EL (cell line): ENCODE measurements at places on chromosomes 12 and 14.

GRCh38 chr14:80395031-80395430, 183.7 kb upstream of the DIO2 start:
- DNase-seq, result no peak

DNA sequence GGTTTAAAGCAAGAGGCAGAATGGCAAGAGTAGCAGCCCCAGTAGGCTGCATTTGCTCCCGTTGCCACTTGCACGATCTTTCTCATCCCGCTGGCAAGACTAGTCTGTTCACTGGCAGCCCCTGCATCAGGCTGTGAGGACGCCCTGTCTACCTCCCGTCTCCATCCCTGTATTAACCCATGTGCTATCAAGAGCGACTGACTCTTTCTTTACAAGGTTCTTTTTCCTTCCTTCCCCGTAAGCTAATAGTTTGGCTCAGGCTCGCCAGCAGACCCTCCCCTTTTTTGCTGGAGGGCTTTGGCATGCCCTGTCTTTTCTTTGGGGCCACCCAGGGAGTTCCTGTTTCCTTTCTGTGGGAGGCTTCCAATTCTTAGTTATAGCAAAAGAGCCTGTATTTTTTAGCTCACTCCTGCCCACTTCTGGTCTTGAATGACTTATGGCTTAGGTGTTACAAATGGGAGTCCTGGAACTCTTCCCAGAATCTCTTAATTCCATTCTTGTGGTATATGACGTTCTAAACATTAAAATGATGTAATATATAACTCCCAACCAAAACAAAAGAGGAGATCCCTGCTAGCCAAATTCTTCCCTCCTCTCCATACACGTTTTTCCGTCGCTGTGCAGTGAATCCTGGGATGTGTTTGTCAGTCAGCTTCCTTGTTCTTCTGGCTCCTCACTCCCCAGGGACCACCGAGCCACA, 149.0 kb downstream of the PRKCH start:
- DNase-seq, result peak; percentile 97

- DNase-seq, result no peak
These were observed 268.5 kb downstream of the FOXG1 start for GRCh38 chr14:29035134-29035533.

DNA sequence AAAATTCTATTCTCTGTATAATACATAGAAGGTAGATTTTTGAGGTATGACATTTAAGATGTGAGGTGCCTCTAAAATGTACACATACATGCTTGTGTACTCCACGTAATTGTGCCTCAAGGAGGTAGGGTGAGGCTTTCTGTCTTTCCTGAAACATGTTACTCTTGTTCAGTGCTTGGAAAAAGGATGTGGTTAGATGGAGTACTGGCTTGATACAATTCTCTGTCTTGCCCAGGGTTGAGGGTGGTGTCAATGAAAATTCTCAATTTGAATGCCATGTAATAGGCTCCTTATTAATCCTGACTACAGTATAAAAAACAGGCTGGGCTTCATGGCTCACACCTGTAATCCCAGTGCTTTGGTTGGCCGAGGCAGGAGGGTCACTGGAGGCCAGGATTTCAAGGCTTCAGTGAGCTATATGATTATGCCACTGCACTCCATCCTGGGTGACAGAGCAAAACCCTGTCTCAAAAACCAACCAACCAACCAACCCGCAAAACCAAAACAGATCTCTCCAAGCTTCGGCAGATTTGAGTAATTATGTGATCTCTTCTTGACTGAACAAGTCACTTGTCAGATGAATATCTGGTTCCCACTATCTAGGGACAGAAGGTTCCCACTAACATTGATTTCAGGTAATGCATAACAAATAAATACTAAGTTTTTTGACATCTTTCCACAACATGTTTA, 41.6 kb downstream of the RCOR1 start:
- no peak for DNase-seq

DNA sequence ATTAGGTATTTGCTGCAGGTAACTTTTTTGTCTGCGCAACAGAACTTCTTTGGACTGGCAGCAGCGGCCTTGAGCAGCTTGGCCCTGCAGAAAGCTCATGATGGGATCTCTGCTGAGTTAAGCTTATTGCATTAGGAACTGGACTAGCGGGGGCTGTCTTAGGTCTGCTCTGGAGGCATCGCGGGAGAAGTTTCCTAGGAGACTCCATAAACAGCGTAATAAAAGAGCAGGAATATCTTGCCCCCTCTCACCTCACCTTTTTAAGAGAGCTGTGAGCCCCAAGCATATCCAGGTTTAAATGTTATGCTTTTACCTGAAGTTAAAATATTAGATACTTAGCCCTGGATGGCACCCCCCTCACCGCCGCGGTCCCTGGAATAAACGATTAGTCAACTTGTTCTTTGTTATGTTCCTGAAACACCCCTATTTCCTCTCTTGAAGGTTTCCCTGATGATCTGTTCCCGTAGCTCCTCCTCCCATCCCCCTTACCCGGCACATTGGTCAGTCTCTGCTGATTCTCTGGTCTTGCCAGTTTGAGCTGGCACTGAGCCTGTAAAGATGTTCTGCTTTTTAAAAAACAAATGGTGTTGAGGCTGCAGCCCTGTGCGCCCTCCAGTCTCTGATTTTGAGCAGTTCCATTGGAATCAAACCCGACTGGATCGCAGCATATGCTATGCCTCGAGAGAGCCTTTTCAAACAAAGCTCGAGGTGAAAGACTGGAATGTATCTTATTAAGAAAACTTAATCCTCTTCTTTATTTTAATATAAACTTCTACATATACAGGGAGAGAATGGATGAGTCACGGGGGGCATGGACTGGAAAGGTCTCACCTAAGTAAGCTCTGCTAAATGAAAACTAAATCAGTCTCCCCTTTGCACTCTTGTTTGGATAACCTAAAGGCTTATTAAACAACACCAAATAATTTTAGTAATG, 1.9 kb downstream of the MLXIP start:
- peak; percentile 89 for DNase-seq

- DNase-seq, result no peak
These were observed 117.3 kb downstream of the GPR135 start for GRCh38 chr14:59347915-59348314.

- no peak for DNase-seq
These were observed 186.8 kb downstream of the ASCL1 start for GRCh38 chr12:103144278-103144677.

DNA sequence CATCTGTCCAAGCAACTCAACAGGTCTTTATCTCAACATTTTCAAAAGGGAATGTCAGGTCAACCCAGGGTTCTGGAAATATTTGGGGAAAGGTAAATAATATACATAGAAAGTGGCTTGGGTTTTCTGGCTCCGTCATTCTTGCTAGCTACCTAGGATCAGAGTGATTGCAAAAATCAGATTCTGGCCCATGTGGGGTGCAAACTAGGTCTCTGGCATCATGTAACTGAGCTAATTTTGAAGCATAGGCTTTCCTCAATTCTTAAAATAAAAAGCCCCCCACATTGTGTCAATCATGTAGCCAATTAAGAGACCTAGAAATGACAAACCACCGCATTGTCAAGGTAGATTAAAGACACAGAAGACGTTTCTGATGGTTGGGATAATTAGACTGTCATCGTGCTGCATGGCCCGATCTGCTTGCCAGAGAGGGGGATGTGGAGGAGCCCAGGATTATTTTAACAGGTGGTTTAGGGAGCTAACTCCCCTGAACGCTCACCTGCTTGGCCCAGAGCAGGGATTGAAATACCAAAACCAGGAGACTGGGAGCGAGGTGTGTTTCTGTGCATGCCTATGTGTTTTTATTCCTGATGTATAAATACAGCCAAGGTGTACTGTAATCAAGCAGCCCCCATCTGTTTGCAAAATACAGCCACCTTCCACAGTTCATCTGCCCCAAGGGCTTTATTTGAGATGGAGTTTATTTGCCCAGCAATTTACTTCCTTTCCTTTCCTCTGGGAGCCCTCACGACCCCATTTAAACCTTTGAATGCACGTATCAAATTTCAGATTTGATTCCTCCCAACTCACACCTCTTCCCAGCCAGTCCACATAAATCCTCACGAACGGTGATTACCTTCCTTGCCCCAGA, 189.5 kb downstream of the TTC8 start:
- no peak for DNase-seq

DNA sequence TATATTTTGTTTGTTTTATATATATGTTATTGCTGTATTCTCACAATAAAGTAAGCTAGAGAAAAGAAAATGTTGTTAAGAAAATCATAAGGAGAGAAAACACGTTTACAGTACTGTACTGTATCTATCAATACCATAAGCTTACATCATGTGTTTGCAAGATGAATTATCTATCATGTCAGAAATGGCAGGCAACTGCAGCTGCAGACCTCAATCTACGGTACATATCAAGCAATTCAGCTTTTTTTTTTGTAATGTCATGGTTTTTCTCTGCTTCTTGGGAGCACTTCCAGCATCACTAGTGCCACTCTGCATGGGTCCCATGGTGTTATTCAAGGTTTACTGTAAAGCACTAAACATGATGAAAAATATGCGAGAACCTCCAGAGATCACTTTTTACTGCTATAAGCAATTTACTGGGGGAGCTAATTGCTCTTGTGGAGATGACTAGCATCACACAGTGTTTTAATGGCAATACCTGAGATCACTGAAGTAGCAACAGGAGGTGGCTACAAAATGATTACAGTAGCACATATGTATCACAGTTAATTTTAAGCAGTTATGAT, 9.0 kb upstream of the KRT2 start:
- DNase-seq, result no peak

GRCh38 chr12:92144631-92145480, 790 bp downstream of the BTG1 start:
- DNase-seq, result peak; percentile 75

DNA sequence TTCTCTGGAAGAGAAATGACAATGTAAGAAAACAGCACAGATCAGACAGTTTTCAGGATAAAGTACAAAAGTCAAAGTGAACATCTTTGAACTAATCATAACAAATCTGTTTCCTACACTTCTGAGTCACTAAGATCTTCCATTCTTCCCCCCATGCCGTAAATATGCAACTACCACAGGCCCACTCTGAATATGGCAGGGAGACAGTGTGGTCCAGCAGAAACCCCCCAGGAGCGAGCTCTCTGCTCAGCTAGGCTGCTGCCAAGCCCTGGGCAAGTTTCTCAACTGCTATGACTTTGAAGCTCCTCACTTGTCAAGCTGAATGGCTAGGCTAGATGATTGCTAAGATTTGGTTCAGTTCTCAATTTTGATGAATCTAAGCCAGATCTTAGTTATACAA, 148.1 kb downstream of the EFCAB11 start:
- no peak for DNase-seq
